ENCODE measurements at places on chromosomes 1 and 21. TPM values are rescaled to one million over a fixed set of nuclear protein-coding genes. Genes with fewer than 3 reads are reported as not detected.

Gene SLC26A9
- not detected for total RNA-seq

Gene RGS16
- total RNA-seq, result 11.9 TPM

Gene MTMR11
- 23.8 TPM for total RNA-seq

Gene TNFRSF8
- total RNA-seq, result not detected

Gene MCOLN3
- total RNA-seq, result 0.70 TPM

Gene TCHH
- 0.22 TPM for total RNA-seq

Gene CNR2
- total RNA-seq, result not detected

Gene SAMD11
- not detected for total RNA-seq

Gene CDC7
- 4.0 TPM for total RNA-seq

Gene LCE5A
- not detected for total RNA-seq

Gene GCSAML
- total RNA-seq, result not detected

Gene PRAMEF12
- total RNA-seq, result not detected

Gene BGLAP
- 2.6 TPM for total RNA-seq

Gene FMN2
- 5.3 TPM for total RNA-seq

Gene RGS13
- not detected for total RNA-seq

Gene NPR1
- total RNA-seq, result not detected

Gene NBPF19
- 33.3 TPM for total RNA-seq

Gene PHC2
- total RNA-seq, result 117 TPM

Gene SLC9C2
- not detected for total RNA-seq

Gene SUSD4
- 0.42 TPM for total RNA-seq

Gene ACOT11
- 5.3 TPM for total RNA-seq

Gene OLFML3
- total RNA-seq, result 0.30 TPM

Gene CACNA1S
- not detected for total RNA-seq

Gene GPR37L1
- total RNA-seq, result not detected

Gene GBP7
- not detected for total RNA-seq

Gene HES2
- 5.0 TPM for total RNA-seq

Gene NCF2
- total RNA-seq, result 8.7 TPM

Gene HSD3B2
- total RNA-seq, result not detected

Gene LMNA
- 716 TPM for total RNA-seq

Gene PFKFB2
- 21.1 TPM for total RNA-seq

Gene SPRR1B
- total RNA-seq, result 4.0 TPM

Gene HFM1
- not detected for total RNA-seq

Gene GBP6
- total RNA-seq, result not detected

Gene LTN1
- total RNA-seq, result 34.3 TPM

Gene TIPRL
- 111 TPM for total RNA-seq

Gene OPRD1
- total RNA-seq, result not detected

Gene TNFRSF1B
- total RNA-seq, result not detected

Gene TMCO4
- total RNA-seq, result 19.0 TPM

Gene FMO1
- not detected for total RNA-seq

Gene RGS18
- total RNA-seq, result not detected

Gene USP25
- 90.8 TPM for total RNA-seq

Gene DVL1
- total RNA-seq, result 96.2 TPM

Gene SDCCAG8
- 128 TPM for total RNA-seq

Gene C1orf185
- not detected for total RNA-seq

Gene TMPRSS2
- not detected for total RNA-seq

Gene RGS4
- not detected for total RNA-seq

Gene DMBX1
- total RNA-seq, result not detected

Gene EPHA2
- total RNA-seq, result 248 TPM

Gene NECTIN4
- 11.2 TPM for total RNA-seq

Gene RSPO1
- total RNA-seq, result not detected

Gene RXFP4
- total RNA-seq, result not detected

Gene EFNA3
- total RNA-seq, result 1.7 TPM

Gene NUP210L
- 0.05 TPM for total RNA-seq

Gene NPPB
- total RNA-seq, result not detected

Gene SPRR2B
- total RNA-seq, result not detected

Gene SPATA45
- total RNA-seq, result not detected

Measured in MCF 10A (cell line).